ENCODE measurements at places on chromosomes 2 and 18.

GRCh38 chr2:208064220-208064961 lies 39.1 kb upstream of the PLEKHM3 start:
- peak; percentile 40 for DNase-seq

DNA sequence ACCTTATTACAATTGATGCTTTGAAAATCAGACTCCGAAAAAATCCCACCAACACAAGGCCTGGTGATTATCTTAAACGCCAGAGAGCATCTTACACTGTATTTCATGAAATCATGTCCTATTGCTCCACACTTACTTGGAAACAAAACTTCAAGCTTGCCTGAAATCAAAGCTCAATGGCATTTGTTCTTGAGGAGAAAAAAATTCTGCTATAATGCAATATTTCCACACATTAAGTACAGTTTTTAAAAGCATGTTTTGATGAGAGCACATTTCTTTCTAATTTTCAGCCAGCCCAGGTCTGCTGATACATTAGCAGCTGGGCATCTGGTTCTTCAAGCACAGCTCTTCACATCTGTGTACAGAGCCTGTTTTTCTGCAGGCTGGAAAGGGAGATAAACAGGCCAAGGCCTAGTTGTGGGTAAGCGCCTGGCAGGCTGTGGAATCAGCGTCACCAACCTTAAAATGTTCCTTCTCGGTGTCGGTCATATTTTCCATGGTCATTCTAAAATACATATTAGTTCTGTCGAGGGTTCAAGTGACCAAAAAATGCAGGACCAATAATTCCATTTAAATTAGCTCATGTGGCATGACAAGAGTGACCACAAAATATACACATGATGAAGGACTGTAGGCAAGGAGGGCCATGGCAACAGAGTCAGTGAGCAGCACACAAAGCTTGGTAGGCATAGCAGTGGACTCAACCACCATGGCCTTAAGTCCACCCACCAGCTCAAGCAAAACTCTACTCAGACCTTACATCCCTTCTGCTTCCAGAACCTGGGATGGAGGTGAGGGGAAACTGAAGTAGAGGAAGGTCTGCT lies 20.9 kb downstream of the SLC8A1 start:
- no peak for DNase-seq

DNA sequence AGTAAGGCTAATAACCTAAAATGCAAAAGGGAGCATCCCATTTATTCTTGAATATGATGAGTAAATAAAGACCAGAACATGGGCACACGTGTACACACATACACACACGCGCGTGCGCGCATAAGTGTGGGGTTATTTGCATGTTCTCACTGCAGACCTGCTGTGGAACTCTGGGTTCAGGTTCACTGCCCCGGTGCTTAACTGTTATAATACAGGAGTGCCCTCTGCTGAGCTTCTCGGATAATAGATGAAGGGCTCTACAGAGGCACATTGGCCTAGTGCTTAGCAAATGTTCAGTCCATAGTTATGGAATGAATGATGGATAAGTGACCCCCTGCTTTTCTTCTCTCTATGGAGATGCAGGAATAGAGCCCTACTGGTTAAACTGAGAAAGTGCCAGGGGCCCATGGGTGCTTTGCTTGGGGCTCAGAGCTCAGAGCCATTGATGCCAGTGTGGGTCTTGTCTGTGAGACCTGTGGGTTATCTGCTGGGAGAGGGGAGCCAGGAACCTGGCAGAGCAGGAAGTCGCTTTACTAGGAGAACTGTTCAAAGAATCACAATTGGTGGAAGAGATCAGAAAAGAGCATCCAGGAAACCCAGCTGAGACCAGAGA lies 3.6 kb upstream of the ARL4C start:
- DNase-seq: peak; percentile 61

DNA sequence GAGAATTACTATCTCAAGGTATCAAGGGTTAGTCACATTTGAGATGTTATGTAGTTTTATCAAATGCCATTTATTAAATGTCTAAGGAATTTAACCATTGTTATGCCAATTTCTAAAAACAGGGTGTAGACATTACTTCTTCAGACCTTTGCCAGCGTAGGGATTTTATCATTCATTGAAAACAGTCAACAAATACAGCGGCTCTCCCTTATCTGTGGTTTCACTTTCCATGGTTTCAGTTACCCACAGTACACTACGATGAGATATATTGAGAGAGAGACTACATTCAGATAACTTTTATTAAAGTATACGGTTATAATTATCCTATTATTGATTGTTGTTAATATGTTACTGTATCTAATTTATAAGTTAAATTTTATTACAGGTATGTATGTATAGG lies 234.7 kb downstream of the TMX3 start:
- no peak for DNase-seq

GRCh38 chr2:174794851-174795374 lies 30.6 kb upstream of the CHRNA1 start:
- no peak for DNase-seq

- DNase-seq: no peak
Observed at GRCh38 chr2:66576561-66577320, 141.8 kb downstream of the MEIS1 start.

DNA sequence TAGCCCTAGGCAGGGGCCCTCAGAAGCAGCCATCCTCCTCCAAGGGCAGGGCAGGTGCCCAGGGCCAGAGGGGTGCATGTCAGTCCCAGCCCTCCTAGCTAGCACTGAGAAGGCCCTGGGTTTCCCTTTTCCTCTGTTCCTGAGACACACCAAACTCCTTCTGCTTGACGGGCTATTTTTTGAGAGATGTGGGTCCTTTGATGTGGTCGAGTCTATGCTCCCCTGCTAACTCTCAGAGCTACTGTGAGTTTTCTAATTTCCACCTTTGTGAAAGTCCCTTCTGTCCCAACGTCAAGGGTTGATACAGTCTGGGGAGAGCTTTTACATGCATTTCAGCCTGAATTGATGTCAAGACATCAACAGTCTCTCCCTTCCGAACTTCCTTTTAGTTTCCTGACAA lies 51.4 kb downstream of the TRPM8 start:
- no peak for DNase-seq

- no peak for DNase-seq
Observed at GRCh38 chr2:109144721-109145120, 15.7 kb downstream of the SH3RF3 start.

- DNase-seq: no peak
Observed at GRCh38 chr2:136751406-136751805, 13.9 kb upstream of the THSD7B start.

DNA sequence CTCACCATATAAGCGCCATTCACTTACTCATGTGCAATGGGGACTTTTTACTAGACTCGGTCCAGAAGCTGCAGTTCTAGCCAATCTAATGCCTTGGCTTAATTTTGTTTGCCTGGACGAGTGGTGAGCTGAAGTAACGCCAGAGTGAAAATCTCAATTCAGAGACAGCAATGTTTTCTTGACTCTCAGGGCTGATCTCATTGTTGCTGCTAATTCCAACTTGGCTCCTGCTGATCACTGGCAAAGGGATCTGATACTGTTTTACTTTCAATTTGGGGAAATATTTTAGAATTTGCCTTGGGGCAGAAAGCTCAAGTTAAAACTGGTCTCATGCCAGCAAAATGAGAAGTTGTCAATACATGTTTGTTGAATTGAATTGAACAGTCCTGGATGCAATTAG lies 906.6 kb upstream of the CDH2 start:
- DNase-seq: no peak

- DNase-seq: no peak
Observed at GRCh38 chr2:112257575-112257974, 2.7 kb upstream of the ZC3H8 start.

DNA sequence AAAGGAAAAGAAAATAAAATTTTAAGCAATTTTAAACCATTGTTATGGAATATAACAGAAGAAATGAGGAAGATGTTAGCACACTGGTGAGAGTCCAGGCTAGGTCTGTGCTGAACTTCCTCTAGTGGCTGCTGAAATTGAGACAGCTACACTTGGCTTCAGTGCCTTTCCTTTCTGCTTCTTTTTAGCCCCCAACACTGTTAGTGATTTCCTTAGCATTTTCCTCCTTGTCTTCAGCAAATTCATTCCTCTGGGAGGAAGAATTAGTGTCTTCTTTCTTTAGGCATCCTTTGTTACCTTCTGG lies 47.6 kb downstream of the ITGAV start:
- no peak for DNase-seq

Data from GM12864 (cell line).